ENCODE measurements at places on chromosomes 12 and 14. TPM values are rescaled to one million over a fixed set of nuclear protein-coding genes. Genes with fewer than 3 reads are reported as not detected.

DNA sequence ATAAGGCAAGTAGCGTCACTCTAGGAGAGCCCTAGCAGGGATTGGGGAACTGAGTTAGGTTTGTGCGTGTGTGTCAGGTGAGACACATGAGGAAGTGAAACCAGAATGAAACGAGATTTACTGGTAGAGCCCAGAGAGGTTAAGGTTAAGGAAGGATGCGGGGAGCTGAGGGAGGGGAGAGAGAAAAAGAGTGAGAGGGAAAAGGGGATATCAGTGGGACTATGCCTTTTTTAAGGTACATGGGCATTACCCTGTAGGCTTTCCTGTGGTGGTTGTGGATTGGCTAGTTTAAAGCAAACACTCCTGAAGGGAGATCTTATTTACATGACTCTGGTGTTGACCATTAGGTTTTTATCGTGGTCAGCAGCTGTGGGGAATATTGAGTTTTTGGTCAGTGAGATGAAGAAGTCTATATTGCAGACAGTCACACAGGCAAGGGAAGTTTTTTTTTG is 13.9 kb downstream of the ZDHHC17 start:
- DNase-seq, result no peak

TMEM30B gene
- total RNA-seq, result 0.13 TPM

DNA sequence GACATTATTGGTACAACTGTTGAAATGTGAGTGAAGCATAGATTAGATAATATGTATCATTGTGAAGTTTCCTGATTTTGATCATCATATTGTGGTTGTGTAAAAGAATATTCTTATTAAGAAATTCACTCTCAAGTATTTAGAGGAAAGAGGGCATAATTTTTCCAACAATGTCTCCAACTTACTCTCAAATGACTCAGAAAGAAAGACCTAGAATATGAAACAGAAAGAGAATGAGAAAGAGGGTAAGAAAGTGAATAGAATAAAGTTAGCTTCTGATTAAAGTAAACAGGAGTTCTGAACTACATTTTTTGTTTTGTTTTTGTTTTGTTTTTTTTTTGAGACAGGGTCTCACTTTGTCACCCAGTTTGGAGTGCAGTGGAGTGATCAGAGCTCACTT is 123.0 kb downstream of the CPNE8 start:
- DNase-seq, result no peak

DAO gene
- not detected for total RNA-seq

DNA sequence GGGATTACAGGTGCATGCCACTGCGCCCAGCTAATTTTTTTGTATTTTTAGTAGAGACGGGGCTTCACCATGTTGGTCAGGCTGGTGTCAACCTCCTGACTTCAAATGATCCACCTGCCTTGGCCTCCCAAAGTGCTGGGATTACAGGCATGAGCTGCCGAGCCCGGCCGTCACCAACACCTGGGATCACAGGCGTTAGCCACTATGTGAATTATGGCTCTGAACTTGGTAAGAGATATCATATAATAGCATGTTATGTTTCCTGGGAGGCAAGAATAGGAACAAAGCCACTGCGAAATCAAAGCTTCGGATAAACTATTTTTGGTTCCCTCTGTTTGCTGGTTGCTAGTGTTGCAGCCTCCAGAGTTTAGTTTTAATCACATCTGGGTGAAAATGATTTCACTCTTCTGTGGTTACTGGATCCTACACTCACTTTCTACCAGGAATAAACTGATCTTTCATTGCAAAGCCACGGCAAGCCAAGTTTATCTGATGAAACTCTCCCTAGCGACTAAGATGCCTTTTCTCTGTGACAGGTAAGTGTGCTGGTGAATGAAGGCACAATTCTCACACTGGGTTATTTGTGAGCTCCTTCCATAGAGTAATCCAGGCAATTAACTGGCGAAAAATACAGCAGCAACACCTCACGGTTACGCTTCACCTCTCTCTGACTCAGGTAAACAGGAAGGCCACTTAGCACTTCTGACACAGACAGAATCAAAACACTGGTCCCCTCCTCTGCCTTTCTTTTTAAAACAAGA is 16.7 kb downstream of the SNRNP35 start:
- DNase-seq, result no peak

- no peak for DNase-seq
These were observed 18.9 kb upstream of the COCH start for GRCh38 chr14:30855345-30856037.

- DNase-seq, result no peak
These were observed 161.1 kb downstream of the PHETA1 start for GRCh38 chr12:111207761-111208160.

CBLN3 gene
- total RNA-seq, result 0.13 TPM

All from dermis microvascular lymphatic vessel endothelial cell (primary cell).